ENCODE measurements at places on chromosomes 6 and 20.

- DNase-seq: no peak
Observed at GRCh38 chr20:59190466-59190865, 26.8 kb downstream of the ZNF831 start.

DNA sequence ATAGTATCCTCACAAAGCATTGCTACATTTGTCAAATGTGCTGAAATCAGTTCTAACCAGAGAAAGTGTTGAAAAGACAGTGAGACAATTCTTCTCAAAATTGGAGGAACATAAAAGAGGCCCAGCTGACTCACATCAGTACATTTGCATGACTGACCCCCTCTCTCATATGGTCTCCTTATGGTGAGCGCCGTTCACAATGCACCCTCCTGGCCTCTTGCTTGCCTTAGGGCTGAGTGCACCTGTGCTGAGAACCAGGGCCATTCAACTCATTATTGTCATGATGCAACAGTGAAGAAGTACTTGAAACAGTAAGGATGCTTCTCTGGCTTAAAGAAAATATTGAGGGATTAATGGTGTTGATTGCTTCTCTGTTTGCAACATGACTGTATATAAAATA, 375.2 kb upstream of the AGPAT4 start:
- no peak for DNase-seq

GRCh38 chr20:16661756-16662155, 68.1 kb upstream of the SNRPB2 start:
- DNase-seq: no peak

- DNase-seq: no peak
Observed at GRCh38 chr20:37469531-37469930, 51.5 kb upstream of the NNAT start.

DNA sequence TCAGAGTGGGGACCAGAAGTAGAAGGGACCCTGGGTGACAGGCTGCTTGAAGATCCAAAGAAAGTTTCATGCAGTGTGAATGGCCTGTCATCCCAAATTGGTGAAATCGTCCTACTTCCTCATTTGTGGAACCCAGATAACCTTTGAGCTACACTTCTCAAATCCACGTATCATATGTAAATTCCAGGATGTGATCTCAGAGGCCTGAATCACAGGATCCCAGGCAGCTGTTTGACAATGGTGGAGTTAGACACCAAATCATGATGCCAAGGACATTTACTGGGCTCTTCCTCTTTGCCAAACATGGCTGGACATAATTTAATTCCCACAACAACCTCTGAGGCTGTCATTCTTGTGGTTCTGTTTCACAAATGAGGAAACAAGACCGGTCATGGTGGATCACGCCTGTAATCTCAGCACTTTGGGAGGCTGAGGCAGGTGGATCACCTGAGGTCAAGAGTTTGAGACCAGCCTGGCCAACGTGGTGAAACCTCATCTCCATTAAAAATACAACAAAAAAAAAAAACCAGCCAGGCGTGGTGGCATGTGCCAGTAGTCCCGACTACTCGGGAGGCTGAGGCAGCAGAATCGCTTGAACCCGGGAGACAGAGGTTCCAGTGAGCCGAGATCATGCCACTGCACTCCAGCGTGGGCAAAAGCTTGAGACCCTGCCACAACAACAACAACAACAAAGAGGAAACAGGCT, 39.9 kb upstream of the TTPAL start:
- DNase-seq: no peak

DNA sequence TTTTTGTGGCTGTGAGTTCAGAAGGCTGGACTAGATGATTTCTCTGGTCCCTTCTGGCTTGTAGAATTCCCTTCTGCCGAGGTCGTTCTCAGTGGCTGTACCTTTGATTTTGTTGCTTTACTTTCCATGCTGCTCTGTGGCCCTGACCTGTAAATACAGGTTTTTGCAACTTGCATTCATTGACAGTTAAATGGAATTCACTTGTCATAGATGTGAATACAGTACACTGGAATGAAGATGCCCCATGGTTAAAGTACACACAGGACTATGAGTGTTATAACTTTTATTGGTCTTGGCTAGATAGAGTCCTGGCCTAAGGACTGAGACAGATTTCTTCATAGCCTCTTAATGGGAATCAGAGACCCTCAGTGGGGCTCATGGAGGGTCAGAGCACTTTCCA, 12.9 kb upstream of the EFCAB8 start:
- DNase-seq: no peak

DNA sequence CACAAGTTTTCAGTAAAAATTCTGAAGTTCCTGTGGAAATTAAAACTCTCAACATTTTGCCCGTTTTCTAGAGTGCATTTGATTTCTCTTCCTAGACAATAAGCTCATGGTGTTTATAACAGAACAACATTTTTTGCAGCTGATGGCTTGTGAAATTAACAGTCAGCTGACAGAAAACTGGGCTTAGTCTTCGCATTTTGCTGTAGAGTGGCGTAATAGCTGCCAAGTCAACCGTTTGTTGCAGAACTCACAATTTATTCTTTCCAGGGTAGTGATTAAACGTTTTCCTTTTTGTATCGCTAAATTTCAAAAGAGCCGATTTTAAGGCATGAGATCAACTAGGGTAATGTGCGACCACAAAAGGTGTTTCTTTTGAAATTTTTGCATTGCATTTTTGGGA, 1.4 kb downstream of the SPO11 start:
- no peak for DNase-seq

- DNase-seq: peak; percentile 20
Observed at GRCh38 chr6:118748311-118749062, 97.1 kb upstream of the CEP85L start.
